Cortex of kidney (tissue), 1 donor: ENCODE measurements at places on chromosomes 16 and 17.

DNA sequence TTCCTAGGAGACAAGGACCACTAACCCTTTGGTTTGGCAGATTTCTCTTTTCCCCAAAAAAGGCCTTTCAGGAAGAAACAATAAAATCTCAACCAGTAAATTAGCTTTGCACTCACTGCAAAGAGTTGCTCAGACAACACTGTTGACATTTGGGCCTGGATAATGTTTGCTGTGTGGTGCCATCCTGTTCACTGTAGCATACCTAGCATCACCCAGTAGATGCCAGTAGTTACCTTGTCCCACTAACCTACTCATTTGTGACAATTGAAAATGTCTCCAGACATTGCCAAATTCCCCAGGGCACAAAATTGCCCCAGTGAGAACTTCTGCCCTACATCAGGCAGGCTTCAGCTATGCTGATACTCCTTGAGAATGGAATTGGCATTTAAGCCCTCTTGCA, 177.0 kb upstream of the ERCC4 start:
- DNase-seq: no peak

DNA sequence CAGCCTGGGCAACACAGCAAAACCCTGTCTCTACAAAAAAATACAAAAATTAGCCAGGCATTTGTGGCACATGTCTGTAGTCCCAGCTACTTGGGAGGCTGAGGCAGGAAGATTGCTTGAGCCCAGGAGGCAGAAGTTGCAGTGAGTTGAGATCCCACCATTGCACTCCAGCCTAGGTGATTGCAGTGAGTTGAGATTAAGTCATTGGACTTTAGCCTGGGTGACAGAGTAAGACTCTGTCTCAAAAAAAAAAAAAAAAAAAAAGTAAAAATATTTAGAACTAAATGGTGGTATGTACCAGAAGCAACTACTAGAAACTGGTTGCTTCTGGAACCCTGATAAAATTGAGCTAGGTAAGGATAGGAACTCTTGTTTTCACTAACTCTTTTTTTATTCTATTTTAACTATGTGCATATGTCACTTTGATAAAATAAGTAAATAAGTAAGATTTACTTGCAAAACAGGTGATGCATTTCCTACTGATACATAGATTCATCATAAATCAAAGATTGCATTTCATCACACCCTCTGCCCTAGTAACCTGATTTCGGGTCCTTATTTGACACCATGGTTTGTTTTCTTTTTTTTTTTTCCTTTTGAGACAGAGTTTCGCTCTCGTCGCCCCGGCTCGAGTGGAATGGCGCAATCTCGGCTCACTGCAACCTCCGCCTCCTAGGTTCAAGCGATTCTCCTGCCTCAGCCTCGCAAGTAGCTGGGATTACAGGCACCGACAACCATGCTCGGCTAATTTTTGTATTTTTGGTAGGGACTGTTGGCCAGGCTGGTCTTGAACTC, 66.0 kb downstream of the USP32 start:
- no peak for DNase-seq

GRCh38 chr16:80007231-80007630, 406.7 kb upstream of the MAF start:
- no peak for DNase-seq

DNA sequence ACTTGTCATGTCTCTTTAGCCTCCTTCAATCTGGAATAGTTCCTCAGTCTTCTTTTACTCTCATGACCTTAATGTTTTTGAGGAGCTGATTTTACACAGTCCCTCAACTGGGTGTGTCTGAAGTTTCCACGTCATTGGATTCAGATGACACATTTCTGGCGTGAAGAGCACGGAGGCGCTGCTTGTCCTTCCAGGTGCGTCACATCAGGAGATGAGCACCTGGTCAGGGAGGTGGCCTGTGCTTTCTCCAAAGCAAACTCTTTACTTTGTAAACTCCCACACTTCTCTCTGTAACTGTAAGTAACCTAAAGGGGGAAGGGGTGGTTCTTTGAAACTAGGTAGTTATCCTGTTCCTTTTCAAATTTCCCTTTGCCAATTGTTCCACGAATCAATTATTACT, 52.5 kb upstream of the MNT start:
- no peak for DNase-seq

GRCh38 chr17:2778489-2778888, 17.7 kb upstream of the RAP1GAP2 start:
- DNase-seq: no peak

DNA sequence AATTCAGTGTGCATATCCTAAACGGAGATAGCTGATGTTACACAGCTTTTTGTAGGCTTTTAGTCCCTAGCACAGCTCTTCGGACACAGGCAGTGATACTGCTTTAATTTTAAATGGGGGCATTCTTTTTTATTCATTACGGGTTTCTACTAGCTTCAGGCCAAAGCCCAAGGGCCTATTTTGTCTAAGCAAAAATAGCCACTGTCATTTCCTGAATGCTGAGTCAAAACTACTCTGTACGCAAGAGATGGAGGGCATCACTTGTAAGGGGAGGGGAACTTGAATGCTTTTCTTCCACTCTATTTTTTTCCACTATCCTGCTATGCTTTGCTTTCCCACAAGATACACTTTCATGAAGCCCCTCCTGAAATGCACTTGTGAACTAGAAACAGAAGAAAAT, 360.7 kb downstream of the PMP22 start:
- no peak for DNase-seq

DNA sequence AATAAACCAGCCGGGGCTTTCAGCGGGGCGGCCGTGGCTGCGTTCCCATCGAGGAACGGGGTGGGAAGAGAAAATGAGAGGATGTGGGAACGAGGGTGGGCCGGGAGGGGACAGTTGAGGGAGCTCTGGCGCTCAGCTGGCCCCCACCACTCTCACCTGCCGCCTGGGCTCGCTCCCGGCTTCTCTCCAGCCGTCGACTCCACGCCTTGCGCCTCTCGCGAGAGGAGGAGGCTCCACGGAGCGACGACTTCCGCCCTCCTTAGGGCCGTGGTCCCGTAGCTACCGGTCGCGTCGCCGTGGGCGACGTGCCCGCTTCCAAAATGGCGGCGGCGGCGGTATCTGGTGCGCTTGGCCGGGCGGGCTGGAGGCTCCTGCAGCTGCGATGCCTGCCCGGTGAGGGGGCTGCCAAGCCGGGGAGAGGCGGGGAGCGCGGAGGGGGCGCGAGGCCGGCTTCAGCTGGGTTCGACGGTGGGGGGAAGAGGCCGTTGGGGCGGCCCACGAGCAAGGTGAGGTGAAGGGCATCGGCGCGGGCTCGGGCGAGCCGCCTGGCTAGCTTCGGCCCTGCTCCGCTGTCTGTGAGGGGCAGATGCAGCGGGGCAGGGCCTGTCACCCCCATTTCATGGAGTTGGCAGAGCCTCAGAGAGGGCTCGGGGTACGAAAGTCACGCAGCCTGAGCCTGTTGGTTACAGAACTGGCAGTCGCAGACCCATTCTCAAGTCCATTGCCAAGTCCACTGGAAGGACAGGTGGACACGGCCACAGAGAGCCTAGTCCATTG, at the start of the genes CIAPIN1 and COQ9:
Gene CIAPIN1, minus strand, starts transcription at position 200 of the 777 bp plus-strand sequence. CDS start 6,457 bp downstream, outside the sequence.
Gene COQ9, plus strand, starts transcription at position 294 of the 777 bp plus-strand sequence. Its CDS starts 27 bp downstream, at position 321.
- no peak for DNase-seq

- no peak for DNase-seq
These were observed 62.0 kb downstream of the GAS7 start for GRCh38 chr17:10136258-10136981.

- DNase-seq: no peak
These were observed 16.4 kb downstream of the FAM20A start for GRCh38 chr17:68584581-68585303.

GRCh38 chr17:73141411-73141810, 23.4 kb upstream of the SSTR2 start:
- no peak for DNase-seq

GRCh38 chr17:21376759-21377690, 868 bp downstream of the KCNJ12 start:
- no peak for DNase-seq

GRCh38 chr17:62093188-62094155, 28.4 kb upstream of the MED13 start:
- DNase-seq: no peak

GRCh38 chr17:55448681-55449080, 27.0 kb upstream of the MMD start:
- DNase-seq: no peak
